Skeletal muscle cell (primary cell): ENCODE measurements at places on chromosomes 7 and 10.

GRCh38 chr10:118207470-118208007 is 134.6 kb downstream of the FAM204A start:
- DNase-seq = no peak

GRCh38 chr7:43465581-43466554 is 117.0 kb upstream of the STK17A start:
- no peak for DNase-seq

- DNase-seq = no peak
Observed at GRCh38 chr10:103685880-103686669, 169.3 kb downstream of the SH3PXD2A start.

DNA sequence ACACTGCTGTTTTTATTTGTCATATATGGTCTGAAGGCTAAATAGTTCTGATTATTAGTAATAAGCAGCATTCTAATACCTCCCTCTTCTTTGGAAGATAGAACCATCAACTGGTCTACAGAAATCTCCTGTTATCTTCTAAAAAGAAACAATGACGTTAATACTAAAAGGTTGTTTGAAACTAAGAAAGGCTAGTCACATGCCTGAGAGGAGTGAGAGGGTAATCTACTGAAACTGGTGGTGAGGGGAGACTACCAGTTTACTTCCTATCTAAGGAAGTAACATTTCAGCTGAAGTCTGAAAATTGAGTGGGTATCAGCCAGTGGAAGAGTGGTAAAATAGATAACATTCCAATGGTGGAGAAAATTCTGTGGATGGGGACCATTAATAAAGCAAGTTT is 48.4 kb downstream of the FGFBP3 start:
- DNase-seq = no peak

DNA sequence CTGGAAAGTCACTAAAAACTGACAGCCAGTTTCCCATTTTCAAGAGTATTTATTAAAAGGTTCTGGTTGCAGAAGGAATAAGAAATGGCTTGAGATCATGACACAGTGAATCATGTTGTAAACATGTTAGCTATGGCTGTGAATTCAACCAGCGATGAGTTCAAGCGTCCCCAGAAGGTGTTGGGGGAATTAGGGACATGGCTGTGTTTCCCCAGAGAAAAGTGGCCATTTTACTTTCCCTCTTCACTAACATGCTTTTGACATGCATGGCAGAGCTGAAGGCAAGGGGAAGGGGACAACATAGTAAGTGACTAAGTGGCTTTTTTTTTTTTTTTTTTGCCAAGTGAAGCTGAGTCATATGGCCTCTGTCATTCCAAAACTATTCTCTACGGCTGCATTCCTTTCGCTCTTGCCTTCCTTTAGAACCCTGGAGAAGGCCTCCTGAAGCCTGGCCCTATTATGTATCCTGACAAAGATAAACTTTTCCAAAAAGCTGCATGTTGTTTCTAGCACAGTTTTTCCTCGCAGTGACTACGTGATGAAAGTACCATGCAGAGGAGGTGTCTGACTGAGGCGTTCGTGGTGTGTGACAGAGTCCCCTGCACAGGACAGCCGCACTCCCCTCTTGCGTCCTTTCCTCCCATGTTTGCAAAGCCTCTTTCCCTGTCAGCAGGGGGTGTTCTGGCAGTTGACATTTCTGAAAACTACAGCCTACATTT is 46.9 kb downstream of the EGFR start:
- peak; percentile 67 for DNase-seq

DNA sequence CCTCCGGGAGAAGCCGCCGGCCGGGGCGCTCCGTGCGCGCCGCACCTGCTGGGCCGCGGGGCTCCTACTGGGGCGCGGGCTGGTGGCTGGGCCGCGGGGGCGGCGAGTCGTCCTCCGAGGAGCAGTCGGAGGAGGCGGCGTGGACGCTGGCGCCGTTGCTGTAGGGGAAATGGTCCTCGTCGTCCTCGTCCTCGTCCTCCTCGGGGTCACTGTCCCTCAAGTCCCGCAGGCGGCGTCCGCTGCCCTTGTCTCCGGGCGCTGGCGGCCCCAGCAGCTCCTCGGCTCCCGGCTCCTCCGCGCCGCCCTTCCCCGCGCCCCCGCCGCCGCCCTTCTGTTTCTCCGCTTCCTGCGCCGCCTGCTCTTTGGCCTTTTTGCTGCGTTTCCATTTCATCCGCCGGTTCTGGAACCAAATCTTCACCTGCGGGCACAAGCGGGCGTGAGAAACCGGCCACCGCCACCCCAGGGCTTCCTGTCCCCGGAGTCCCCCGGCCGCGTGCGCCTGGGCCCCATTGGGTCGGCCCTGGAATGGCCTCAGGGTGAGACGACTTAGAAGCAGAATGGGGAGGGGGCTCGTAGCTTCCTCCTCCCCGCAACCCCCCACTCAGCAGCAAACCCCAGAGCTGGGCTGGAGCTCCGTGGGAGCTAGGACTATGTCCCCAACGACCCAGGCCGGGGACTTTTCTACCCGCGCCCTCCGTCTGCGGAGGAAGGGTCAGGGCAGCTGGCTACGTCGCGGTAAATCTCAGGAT is 4.8 kb downstream of the MNX1 start:
- no peak for DNase-seq

GRCh38 chr7:74009719-74010118 is 18.3 kb upstream of the ELN start:
- DNase-seq = no peak
